ENCODE measurements at places on chromosomes 16 and 17. TPM values are rescaled to one million over a fixed set of nuclear protein-coding genes. Genes with fewer than 3 reads are reported as not detected.

GRCh38 chr16:234468-235305, at the start of gene FAM234A:
TSS of gene FAM234A (plus strand) at chr16:234821. CDS start at chr16:254414, 19,593 bp downstream.
- H3K27me3 ChIP-seq, result no peaks in the 10 kb centered on the region
- H3K27ac ChIP-seq, result peak within 1 kb of the TSS; percentile 97
- H3K4me1 ChIP-seq, result peaks cover under 1% of the 10 kb centered on the region
- peak; percentile 97 for DNase-seq

Gene BPTF
- total RNA-seq, result 91.8 TPM

DNA sequence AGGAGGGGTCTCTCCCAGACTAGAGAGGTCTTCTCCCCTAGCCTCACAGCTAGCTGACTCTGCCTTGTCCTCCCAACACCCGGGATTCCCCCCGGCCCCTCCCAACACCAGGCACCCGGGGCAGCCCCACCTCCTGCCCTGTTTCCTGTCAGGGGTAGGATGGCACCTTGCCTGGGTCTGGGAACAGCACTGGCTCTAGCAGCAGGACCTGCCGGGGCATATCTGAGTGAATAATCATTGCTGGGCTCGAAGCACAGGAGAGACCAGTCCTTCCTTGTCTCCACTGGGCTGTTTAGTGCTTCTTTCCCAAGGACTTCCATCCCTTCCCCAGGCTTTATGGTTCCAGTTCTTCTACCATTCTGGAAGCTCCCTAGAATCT, 25.7 kb downstream of the MINK1 start:
- H3K4me3 ChIP-seq, result peak overlapping the region; percentile 4
- H3K4me1 ChIP-seq, result peaks cover 42% of the 10 kb centered on the region
- DNase-seq, result peak; percentile 73
- H3K36me3 ChIP-seq, result no peaks in the 10 kb centered on the region
- peak overlapping the region; percentile 38 for H3K27ac ChIP-seq

GRCh38 chr17:1715803-1716075, 5.6 kb upstream of the TLCD2 start:
- peaks cover 50% of the 10 kb centered on the region for H3K4me1 ChIP-seq
- no peaks in the 10 kb centered on the region for H3K27me3 ChIP-seq
- H3K27ac ChIP-seq, result peak overlapping the region; percentile 98
- no peak for DNase-seq
- peaks cover 32% of the 10 kb centered on the region for H3K36me3 ChIP-seq

All from upper lobe of right lung (tissue), 1 donor.